ENCODE measurements at places on chromosomes 1 and 21. TPM values are rescaled to one million over a fixed set of nuclear protein-coding genes. Genes with fewer than 3 reads are reported as not detected.

DNA sequence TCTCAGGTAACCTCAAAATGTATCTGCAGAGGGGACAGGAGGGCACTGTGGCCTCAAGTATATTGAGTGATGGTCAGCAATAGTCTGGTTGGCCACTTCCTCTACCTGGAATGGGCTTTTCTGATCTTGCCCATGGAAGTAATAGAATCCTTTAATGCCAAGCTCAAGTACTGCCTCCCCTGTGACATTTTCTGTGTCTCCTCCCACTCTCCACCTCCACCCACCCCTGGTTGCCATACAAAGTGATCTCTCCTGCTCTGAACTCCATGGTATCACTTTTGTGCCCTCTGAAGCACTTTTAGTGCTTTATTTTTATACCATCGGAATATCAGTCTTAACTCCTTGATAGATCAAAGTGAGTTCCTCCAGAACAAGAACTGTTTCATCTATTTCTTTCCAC is 9.2 kb upstream of the NOS1AP start:
- no peak for DNase-seq

The PTGS2 gene
- total RNA-seq = 2.9 TPM

The TMEM53 gene
- total RNA-seq = 9.1 TPM

GRCh38 chr1:191086910-191087309 is 609.2 kb upstream of the BRINP3 start:
- DNase-seq = no peak

GRCh38 chr1:55249646-55250398 is 34.7 kb upstream of the USP24 start:
- DNase-seq = no peak

The WNT3A gene
- 0.21 TPM for total RNA-seq

DNA sequence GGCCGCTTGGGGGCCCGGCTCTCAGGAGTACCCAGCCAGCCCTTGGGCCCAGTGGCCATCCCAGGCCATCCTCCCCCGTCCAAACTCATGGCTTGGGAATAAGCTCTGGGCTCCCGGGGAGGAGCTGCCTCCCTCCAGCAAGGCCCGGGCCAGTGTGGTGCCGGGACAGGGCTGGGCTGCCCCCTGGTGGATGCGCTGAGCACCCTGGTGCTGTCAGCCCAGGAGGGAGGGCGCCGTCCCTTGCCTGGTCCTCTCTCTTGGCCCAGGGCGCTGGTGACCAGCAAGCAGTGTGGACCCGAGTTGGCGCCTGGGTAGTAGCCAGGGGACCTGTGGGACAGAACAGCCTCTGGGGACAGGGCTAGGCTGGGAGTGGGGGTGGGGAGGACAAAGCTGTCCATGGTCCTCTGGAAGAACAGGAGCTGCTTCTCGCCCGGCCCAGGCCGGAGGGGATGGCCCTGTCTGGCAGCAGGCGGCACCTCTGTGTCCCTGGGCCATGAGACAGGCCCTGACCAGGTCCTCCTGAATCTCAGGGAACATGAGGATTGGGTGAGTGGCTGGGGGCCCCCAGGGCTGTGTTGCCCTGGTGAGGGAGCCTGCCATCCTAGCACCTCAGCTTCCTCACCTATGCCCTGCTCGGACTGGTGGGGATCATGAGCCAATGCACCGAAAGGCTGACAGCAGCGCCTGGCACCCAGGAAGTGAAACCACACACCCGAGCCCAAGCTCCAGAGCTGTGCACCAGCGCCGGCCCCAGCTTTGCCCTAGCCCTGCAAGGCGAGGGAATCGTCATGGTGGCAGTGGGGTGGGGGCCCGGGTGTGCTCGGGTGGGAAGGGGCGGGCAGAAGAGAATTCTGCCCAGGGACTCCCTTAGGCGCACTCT is 9.4 kb downstream of the MORN1 start:
- DNase-seq = peak; percentile 85

The SSX2IP gene
- total RNA-seq = 34.0 TPM

DNA sequence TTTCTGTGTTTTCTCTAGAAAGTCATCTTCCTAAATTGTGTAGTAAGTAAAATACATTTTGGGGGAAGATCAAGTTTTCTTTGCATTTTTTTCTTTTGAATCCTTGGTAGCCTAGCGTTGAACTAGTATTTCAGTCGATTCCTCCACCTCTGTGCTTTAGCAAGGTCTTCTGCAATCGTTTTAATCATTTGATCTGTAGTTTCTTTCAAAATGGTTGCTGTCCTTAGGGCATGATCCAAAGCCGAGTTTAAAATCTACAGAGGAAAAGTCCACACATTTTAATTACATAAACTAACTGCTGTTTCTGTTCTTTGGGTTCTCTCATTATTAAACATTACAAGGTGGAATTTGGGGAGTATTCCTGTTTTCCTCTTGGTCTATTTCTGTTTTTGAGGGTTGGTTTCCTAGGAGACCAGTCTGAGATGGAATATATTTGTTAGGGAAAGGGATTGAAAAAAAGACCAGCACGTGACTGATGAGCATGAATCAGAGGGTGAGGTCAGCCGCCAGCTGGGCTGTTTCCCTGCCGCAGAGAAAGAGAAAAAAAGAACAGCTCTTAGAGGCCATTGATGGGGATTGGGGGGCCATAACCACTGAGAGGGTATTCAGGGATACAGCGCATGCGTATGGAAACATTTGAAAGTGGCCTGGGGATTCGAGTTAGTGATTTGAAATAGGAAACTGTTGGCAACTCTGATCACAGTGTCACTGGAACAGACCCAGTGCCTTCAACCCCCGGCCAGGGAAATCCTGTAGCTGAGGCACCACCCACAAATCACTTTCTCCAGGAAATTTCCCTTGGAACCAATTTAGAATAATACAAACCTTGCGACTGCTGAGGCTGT is 40.6 kb downstream of the AKNAD1 start:
- peak; percentile 78 for DNase-seq

The F13B gene
- total RNA-seq = 0.48 TPM

The TCHH gene
- 0.07 TPM for total RNA-seq

DNA sequence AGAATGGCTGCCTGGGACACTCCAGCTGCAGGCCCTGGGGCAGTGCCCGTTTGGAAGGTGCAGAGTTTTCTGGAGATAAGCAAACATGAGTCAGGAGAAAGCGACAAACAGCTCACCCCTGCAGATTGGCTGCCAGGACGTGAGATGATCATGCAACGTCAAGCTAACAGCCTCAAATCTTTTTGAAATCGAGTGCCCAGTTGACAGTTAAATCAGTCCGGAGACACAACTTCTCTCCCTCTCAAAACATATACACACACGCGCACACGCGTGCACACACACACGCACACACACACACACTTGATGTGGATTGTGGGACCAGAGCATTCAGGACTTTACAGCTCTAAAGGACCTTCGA is 49.4 kb downstream of the TENT5C start:
- DNase-seq = no peak

The SLC1A7 gene
- not detected for total RNA-seq

- peak; percentile 75 for DNase-seq
These were observed 219.1 kb upstream of the ZC3H12A start for GRCh38 chr1:37255136-37255795.

DNA sequence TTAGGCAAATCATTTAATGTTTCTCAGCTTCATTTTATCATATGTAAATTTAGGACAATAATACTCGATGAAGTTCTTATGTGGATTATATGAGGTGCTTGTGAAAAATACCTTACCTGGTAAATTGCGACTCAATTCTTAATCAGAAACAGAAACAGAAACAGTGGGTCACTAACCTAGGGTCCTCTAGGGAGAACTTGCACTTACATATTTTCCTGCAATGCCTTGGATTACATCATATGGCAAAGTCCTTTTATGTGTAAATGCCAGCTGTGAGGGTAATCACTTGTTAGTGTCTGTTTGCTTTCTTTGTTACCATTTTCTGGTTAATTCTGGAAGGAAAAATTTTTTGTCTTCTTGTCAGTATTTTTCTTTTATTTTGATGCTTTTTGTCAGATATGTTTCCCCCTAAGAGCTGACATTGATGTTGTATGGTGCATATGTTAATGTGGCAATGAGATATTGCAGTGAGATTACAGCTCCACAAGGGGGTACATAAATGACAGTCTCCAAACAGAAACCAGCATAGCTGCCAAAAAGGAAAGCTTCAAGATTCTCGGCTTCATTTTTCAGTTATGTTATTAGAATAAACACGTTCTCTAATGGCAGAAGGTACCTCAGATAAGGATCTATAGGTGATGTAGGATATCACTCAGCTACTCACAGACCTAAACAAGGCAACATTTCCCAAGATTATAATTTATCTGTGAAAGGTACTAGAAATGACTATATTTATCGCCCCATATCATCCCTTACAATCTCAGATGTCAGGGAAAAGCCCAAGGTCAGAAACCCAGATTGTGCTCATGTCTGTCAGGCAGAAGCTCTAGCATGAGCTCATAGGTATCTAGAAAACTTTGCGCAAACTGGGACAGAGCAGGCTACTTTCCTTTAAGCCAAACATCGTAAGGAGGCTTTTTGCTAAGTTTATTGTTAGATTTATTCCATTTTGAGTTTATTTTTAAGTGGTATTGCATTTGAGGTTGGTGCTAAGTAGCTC is 119.9 kb downstream of the FASLG start:
- DNase-seq = no peak

The GPR25 gene
- not detected for total RNA-seq

- DNase-seq = no peak
These were observed 3.9 kb downstream of the TBX15 start for GRCh38 chr1:118984086-118984721.

The OLFML2B gene
- 11.9 TPM for total RNA-seq

- no peak for DNase-seq
These were observed 1.2 kb downstream of the PIGP start for GRCh38 chr21:37071561-37072273.

- no peak for DNase-seq
These were observed 386.6 kb downstream of the PTBP2 start for GRCh38 chr1:97108179-97108578.

The CFAP107 gene
- 2.7 TPM for total RNA-seq

DNA sequence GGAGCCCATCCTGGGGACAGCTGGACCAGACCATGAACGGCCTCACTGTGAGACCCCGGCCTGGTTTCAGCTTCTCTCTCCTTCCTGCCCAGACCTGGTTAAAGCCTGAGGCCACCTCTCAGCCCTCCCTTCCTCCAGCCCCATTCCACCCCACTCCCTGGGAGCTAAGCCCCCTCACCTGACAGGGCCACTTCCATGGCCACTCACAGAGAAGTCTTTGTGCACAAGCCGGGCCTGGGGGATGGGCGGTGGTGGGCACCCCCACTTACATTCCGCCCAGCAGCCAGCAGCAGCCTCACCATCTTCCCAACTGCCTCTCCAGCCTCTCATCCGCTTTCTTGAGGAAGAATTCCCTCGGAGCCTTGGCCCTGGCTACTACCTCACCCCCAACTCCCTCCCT is 40.4 kb downstream of the RHBG start:
- DNase-seq = no peak

DNA sequence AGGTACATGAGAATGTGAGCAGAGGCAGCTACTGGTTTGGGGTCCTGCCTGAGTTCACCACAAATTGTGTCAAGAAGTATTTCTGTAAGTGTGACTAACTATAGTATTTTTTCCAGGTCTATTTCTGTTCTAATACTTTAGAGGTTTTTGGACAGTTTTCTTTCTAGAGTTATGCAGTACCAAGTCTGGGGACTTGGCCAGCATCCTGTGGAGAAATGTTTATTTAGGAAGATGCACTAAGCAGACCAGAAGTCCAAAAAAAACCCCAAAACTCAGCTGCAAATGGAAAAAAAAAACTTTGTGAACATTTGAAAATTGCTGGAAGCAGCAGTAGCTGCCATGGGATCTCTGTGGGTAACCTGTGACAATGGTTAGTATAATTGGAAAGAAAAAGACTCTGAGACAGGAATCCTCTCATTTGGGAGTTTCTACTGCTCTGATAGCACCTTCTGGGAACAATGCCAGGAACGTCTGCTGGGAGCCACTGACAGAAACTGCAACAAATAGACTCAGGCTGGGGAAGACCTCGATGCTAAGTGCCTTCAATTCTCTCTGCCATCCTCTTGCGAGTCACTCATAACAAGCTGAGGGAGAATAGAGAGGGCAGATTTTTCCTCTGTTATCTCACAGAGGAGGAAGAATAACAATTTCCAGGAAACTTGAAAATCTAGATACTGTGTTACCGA is 37.6 kb downstream of the OR10R2 start:
- DNase-seq = no peak

- no peak for DNase-seq
These were observed 85.6 kb downstream of the FAM78B start for GRCh38 chr1:166080967-166081870.

The RHBDL2 gene
- 0.80 TPM for total RNA-seq

- DNase-seq = no peak
These were observed 33.0 kb downstream of the KANK4 start for GRCh38 chr1:62285984-62286785.

The LRRC71 gene
- not detected for total RNA-seq

DNA sequence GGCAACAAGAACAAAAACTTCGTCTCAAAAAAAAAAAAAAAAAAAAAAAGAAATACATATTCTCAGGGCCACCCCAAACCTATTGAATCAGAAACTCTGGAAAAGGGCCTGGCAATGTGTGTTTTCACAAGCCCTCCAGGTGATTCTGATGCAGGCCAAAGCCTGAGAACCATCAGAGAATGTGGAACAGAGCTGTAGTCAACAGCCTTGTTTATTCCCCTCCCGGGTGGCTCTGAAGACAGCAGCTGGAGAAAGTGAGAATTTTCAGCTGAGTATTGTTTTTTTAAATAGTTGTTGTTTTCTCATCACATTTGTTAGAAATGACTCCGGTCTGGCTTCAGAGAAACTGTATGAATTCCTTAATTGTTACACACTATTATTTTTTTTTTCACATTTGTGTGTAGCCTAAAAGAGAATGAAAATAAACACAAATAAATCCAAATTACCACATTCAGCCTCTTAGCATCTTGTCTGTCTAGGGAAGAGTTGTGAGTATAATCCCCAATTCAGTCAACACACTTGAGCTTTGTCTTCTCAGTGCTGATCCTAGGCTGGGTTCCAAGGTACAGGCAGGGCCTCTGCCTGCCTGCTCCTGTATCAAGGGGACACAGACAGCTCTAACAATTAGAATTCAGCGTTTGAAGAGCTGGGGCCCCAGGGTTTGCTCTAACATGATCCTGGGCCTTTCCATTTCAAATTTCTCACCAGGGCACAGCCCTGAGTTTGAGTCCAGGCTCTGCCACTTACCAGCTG is 6.6 kb upstream of the AZIN2 start:
- no peak for DNase-seq

The LMX1A gene
- total RNA-seq = 13.5 TPM

- DNase-seq = no peak
These were observed 1.8 kb downstream of the CDKN2C start for GRCh38 chr1:50971748-50972305.

DNA sequence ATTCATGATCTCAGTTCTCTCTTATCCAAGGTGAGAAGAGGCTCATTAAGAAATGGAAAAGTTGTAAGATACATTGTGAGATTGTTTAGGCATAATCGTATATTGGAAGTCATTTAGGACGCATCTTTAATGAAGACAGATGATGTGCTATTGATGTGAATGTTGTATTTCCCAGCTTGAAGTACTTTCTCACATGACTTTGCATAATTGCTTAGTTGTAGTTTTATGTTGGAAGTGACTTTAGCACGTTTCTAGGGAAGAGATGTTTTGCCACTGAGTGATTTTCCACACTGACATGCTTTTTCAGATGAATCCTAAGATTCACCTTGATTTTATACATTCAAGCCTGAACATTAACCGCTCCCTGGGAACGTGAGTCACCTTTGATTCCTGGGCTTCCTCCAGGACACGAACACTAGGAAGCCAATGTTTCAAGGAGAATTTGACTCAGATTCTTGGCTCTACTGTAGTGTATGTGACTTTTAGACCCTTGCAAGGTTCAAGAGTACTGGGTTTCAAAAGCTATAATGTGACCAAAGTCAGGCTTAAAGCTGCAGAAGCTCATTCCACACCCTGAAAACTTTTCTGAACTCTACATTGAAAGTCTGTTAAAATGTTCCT is 27.9 kb downstream of the ANGEL2 start:
- DNase-seq = no peak

The TFF3 gene
- 31.5 TPM for total RNA-seq

Data from type B pancreatic cell (in vitro differentiated cells).